ENCODE measurements at places on chromosomes 4 and X. TPM values are rescaled to one million over a fixed set of nuclear protein-coding genes. Genes with fewer than 3 reads are reported as not detected.

TMEM192 gene
- total RNA-seq, result 3.1 TPM

NXF2B gene
- total RNA-seq, result not detected

FHIP1A gene
- 15.1 TPM for total RNA-seq

GABRQ gene
- total RNA-seq, result 0.52 TPM

SETD7 gene
- total RNA-seq, result 59.0 TPM

BEND4 gene
- total RNA-seq, result under 0.01 TPM

IQCM gene
- not detected for total RNA-seq

PLAC1 gene
- total RNA-seq, result not detected

MANBA gene
- 27.7 TPM for total RNA-seq

GPR143 gene
- 0.52 TPM for total RNA-seq

SYNPO2 gene
- total RNA-seq, result 34.4 TPM

EDNRA gene
- total RNA-seq, result 41.8 TPM

MXRA5 gene
- 34.4 TPM for total RNA-seq

All from skeletal muscle tissue (tissue), 5 donors.